Stimulated activated CD4-positive, alpha-beta T cell treated with anti-CD3 and anti-CD28 coated beads, Interleukin-4, amount 100 ng/mL, for 24 hours (primary cell): ENCODE measurements at places on chromosomes 6 and 20.

DNA sequence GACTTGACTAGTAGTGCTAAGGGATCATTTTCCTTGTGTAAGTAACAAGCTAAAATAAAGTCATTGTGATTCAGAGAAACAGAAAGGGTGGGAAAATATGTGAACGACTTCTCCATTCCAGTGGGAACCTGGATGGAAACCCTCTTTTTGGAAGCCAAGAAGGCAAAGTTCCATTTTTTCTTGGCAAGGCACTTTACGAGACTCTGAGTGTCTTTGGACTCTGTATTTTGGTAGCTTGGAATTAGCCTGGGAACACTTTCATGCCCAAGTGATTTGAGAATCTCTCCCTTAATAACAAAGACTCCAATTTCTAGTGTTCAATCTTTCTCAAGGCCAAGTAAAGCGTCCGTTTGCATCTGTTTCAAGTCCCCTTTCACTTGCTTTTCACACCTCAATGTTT is 100.5 kb upstream of the SASH1 start:
- no peak for DNase-seq

GRCh38 chr20:63854069-63854765 is 7.1 kb upstream of the ABHD16B start:
- DNase-seq: no peak

DNA sequence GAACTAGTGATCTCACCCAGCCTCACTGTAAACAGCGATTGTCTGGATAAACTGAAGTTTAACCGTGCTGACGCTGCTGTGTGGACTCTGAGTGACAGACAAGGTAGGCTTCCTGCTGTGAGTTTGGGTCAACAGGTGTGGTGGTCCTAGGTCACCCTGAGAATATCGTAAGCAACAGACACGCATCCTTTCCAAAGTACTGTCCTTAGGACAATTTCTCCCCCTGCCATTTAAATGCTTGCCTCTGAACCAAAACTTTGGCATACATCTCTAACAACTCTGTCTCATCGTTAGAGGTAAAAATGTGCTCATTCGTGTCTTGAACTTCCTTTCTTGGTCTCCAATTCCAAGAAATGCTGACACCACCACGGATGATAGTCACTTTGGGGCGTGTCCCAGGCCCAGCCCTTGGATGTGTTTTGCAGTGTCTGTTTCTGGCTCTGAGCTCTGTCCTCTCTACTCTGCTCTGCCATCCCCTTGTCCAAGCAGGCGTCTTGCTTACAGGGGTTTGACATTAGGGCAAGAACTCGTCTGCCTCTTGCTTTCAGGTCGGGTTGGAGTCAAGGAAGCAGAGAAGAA is 95.5 kb downstream of the EYA2 start:
- peak; percentile 31 for DNase-seq

- DNase-seq: no peak
Observed at GRCh38 chr20:46240065-46240464, 68.2 kb downstream of the CDH22 start.

GRCh38 chr6:43972913-43973300 is 154.3 kb downstream of the MRPL14 start:
- no peak for DNase-seq

GRCh38 chr20:24164360-24164759 is 175.8 kb upstream of the GGTLC1 start:
- peak; percentile 21 for DNase-seq

DNA sequence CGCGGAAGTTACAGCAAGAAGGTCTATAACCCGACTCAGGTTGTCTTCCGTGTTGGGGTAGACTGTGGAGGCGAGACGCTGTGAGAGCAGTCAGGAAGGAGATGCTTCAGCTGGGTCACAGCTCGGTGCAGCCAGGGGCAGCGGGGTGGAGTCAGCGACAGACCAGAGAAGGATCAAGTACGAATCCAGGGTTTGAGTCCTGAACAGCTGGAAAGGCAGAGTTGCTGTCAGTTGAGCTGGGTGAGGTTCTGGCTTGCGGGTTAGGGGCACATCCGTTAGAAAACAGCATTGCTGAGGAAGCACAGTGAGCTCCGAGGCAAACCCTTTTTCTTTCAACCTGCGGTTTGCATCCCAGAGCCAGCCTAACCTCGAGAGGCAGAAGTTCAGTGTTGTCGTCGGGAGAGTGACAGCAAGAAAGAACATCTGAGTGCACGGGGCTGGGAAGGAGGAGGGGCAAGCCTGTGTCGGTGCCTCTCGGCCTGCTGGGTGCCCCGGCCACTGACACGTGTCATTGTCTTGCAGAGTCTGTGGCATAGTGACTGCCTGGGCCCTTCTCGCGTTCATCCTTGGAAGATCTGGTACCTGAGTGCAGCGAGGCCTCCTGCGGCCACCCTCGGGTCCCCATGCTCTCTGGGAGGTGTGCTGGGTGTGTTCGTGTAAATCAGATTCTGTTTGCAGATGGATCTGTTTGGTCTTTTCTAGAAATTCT is 20.0 kb downstream of the PNLDC1 start:
- peak; percentile 20 for DNase-seq

DNA sequence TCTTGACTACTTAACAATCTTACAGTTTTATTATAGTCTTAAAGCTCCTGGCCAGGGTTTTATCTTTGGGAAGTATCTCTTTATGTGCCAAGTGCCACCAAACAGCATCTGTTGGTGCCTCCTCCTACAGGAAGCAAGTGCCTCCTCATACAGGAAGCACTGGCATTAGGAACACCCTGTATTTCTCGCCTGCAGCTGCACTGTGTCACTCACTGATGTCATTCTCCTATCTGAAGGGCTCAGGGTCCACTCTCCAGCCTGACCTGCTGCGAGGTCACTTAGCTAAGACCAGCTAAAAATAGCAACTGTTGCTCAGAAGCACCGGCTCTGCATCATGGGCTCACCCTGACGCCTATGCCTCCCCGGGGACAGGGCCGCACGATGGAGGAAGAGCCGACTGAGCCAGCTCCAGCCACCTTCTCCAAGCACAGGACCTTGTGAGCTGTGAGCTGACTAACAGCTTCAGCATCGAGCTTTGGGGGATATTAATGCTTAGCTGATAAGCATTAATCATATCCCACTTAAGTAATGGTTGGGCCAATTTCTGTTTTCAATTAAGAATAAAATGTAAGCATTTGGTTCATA is 66.3 kb upstream of the CD93 start:
- no peak for DNase-seq

- DNase-seq: no peak
Observed at GRCh38 chr6:151740820-151741219, 66.7 kb upstream of the ESR1 start.

DNA sequence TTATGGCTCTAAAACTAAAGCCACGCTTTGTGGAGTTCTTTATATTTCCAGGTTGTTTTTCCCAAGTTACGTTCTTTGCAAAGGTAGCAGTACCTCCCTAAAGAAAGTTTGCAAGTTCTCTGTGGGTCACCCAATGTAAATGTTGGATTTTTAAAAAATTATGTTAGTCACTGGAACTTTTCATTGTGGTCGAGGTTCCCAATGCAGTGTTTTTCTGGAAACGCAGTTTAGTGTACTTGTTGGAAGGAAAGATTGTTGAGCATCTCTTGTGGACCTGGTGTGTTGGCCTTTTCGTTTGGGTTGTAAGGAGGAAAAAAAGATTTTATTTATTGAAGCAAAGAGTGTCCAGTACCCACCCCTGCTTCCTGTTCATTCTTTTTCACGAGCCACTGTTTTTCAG is 1.4 kb downstream of the TOP1 start:
- DNase-seq: no peak

GRCh38 chr20:8662433-8662954 is 406.4 kb upstream of the PLCB4 start:
- no peak for DNase-seq

DNA sequence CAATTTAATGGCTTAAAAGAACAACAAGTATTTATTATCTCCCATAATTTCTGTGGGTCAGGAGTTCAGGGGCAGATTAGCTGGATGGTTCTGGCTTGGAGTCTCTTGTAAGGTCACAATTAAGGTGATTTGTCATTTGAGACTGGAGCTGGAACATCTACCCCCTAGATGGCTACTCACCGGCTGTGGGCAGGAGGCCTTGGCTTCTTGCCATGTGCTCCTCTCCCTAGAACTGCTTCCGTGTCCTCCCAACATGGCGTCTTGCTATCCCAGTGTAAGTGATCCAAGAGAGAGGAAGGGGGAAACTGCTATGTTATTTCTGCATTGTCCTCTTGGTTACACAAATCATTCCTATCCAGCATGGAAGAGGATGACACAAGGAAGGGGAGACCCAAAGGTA is 210.2 kb upstream of the ECI2 start:
- no peak for DNase-seq

- DNase-seq: no peak
Observed at GRCh38 chr6:102984357-102984756, 1590.8 kb downstream of the GRIK2 start.

DNA sequence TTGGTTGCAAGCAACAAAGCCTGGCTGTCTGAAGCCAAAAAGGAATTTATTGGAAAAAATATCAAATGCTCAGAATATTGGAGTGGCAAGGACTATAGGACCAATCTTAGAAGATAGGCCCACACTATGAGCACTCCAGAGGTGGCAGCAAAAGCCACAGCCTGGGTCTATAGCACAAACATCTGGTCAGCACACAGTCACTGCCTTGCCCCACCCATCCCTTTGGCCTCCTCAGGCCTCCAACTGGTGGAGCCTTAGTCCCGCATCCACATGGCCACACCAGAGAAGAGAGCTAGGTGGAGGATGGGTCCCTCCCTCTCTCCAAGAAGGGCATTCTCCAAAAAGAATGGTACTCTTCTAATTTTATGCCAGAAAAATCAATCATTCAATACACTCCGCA is 14.0 kb downstream of the NUDT3 start:
- DNase-seq: no peak
